Iris pigment epithelial cell (primary cell): ENCODE measurements at places on chromosomes 4 and X.

DNA sequence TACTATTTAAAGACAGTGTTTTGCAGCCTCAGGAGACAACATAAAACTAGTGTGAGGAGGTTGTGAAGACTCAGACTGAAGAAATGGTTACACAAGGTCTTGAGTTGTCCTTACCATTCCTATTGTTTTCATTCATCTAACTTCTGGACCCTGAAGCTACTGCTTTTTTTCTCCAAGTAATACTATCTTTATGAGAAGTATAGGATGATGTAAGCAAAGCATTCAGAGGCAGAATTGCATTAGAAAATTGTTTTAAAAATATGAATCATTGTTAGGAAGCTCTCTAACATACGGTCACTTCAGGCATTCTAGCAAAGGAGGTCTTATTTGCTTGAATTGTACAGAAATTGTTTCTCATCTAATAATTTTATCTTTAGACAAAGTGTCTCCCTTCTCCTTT, 357.8 kb downstream of the TLL1 start:
- no peak for DNase-seq

- no peak for DNase-seq
Observed at GRCh38 chrX:149908308-149908707, 21.1 kb upstream of the HSFX4 start.

DNA sequence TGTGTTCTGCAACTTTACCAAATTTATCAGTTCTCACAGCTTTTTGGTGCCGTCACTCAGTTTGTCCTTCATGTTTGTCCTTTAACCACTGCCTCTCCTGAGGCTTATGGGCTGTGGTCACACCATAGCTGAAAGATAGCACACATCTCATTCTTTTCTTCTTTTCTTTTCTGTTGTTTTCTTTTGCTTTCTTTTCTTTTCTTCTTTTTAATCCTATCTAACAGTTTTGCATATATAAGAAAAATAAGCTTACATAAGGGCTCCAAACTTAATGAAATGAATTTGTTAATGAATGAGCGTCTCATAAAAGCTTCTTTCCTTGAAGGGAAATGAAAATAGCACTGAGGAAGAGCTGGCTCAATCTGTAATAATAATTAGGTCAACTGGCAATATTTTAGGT, 1061.2 kb downstream of the PCDH18 start:
- DNase-seq, result no peak

- DNase-seq, result no peak
Observed at GRCh38 chr4:5026371-5026770, 7.1 kb upstream of the CYTL1 start.

DNA sequence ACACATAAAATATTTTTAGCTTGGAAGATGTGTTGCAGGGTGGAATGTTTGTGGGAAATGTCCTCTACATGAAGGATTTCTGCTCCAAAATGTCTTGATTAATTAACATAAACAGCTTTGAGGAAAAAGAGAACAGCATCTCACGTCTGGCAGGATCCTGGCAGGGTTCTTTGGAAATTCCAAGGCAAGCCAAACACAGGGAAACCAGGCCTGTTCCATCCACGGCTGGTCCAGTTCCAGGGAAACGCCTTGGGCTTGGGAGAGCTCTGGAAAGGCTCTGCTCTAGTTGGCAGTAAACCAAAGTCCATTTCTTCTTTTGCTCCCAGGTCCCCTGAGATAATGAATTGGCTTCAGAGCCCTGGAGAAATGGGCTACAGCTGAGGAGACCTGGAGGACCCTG, 42.4 kb upstream of the GAB1 start:
- DNase-seq, result no peak
